NK-92 treated with Interleukin-12 subunit alpha and Interleukin-12 subunit beta, amount 100 ng/mL, for 24 hours (cell line): ENCODE measurements at places on chromosomes 5 and 9.

- DNase-seq, result no peak
Measured at GRCh38 chr9:94719878-94720277, 6.6 kb upstream of the AOPEP start.

DNA sequence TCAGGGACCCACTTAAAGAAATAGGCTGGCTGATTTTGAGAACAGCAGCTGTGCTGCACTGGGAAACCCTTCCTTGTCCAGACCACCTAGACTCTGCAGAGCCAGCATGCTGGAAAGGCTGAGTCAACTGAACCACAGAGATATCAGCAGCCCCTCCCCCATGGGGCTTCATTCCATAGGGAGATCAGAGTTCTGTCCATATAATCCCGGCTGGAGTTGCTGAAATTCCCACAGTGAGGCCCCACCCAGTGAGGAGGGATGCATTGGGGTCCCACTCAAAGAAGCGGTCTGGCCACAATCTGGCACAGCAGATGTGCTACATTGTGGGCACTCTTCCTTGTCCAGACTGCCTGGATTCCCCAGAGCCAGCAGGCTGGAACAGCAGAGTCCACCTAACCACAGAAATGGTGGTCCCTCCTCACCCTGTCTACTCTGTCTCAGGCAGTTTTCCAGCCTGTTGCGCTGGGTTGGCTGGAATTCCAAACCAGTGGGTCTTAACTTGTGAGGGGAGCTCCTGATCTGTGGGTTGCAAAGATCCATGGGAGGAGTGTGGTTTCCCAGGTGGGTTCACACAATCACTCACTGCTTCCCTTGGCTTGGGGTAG is 127.1 kb downstream of the RNF180 start:
- DNase-seq, result no peak

DNA sequence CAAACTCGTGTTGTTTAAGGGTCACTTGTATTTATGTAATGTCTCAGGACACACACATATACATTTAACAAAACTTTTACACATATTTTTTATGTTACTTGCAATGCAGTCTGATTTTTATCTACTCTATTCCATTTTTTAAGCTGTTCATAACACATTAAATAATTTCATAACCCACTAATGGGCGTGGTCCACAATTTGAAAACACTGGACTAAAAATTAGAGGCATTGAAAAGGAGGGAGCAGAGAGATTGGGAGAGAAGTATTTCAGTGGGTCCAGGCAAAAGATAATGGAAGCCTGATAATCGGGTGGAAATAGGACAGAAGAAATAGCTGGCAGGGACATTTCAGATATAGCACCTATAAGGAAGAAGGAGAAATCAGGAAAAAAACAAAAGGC is 597.3 kb upstream of the CLINT1 start:
- DNase-seq, result no peak

- no peak for DNase-seq
Measured at GRCh38 chr5:64207978-64208377, 42.3 kb downstream of the RNF180 start.

- DNase-seq, result no peak
Measured at GRCh38 chr9:15873573-15874177, 320.8 kb downstream of the CCDC171 start.

DNA sequence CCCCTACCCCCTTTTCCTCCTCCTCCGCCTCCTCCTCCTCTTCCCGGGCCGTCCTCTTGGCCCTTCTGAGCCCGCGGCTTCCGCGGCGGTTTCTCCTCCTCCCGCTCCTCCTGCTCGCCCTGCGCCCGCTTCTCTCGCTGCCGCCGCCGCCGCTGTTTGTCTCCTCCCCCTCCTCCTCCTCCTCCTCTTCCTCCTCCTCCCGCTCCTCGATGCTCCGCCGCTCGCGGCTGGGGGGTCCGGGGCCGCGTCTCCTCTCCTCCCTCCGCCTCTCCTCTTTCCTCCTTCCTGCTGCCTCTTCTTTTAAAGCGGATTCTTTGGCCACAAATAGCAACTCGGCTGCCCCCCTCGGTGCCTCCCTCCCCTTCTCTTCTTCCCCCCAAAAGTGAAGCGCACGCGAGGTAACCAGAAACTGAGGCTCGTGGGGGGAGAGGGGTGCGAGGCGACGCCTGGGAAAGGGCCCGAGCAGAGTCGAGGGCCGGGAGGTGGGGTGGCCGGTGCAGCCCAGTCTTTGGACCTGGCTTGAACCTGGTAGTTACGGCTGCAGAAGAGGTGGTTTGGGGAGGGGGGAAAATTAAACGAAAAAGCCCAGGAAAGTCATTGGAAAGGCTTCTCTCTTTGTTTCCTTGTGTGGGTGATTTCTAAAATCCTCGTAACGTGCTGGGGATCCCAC is 1058.5 kb upstream of the DMAC1 start:
- DNase-seq, result no peak

DNA sequence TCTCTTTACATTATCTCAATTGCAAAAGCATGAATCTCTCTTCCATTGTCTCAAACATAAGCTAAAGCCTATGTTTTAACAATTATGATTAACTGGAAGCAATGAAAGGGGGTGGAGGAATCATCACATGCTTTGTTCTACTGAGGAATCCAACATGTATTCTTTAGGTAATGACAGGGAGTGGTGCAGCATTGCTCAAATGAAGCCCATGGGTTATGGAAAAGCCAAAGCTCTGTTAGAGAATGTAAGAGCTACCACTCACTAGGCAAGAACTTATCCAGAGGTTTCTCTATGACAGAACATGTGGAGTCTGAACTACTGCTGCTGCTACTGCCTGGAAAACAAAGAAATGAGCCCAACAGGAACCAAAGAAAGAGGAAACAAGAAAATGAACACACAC is 28.7 kb downstream of the KIF3A start:
- DNase-seq, result no peak

GRCh38 chr9:94005272-94005901 is 50.2 kb upstream of the BARX1 start:
- DNase-seq, result no peak

GRCh38 chr5:180862645-180863044 is 1.6 kb upstream of the ZFP62 start:
- DNase-seq, result no peak

- no peak for DNase-seq
Measured at GRCh38 chr5:79872291-79872690, 118.8 kb downstream of the MTX3 start.

GRCh38 chr5:5767286-5767928 is 344.9 kb downstream of the ICE1 start:
- DNase-seq, result no peak

DNA sequence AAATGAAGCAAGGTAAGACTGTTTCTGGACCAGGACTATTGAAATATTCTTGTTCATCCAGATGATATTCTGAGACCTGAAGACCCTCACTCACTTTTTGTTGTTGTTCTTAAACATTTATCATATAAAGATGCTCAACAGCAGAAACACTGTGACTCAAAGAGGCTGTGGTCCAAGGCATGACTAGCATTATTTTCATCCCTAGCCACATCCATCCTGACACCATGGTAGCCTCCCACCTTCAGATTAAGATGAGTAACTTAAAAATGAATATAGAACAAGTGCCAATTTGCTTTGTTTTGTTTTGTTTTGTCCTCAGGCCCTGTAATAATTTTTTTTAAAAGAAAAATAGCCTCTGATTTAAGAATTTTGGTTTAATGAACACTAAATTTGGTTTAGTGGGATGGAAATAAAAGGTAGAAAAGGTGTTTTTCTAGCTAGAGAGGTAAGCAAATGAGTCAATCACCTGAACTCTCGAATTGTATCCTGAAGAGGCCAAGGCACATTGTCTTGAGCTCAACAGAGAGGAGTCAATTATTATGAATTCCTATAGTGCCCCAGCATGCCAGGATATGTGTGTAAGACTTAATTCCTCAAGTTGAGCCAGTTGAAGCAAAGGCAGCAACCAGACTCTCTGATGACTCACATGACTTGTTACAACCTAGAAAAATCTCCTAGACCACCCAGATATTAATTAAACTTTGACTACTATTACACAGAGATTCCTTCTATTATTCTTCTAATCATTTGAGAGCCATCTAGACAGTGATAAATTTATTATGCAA is 380.1 kb upstream of the TUSC1 start:
- no peak for DNase-seq

DNA sequence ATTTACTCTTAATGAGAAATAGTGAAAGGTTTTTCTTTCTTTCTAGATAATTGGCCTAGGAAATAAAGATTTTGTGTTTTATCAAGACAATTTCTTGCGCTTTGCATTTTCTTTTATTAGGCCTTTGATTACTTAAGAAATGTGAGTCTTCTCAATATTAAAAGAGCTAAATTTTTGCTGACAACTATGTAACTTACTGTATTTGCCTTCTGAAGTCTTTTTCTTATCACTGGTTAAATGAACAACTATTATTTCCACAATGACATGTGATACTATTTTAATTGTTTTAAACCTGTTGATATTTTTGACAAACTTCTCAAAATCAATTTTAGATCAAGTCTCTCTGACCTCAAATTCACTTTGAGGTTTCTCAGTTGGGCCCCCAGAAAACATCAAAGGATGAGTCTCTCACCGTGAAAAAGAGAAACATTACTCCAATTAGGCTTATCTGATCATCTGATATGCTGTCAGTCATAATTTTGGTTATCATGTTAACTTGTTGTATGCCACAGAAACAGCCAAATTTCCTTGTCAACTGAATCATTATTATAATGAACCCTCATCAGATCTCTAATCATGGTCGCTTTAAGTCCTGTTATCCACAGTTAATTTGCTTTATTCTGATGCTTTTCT is 48.8 kb downstream of the RAPGEF1 start:
- DNase-seq, result no peak

- DNase-seq, result no peak
Measured at GRCh38 chr5:44933686-44934085, 124.9 kb downstream of the MRPS30 start.

GRCh38 chr9:113310538-113310937 is 7.4 kb upstream of the RNF183 start:
- no peak for DNase-seq

DNA sequence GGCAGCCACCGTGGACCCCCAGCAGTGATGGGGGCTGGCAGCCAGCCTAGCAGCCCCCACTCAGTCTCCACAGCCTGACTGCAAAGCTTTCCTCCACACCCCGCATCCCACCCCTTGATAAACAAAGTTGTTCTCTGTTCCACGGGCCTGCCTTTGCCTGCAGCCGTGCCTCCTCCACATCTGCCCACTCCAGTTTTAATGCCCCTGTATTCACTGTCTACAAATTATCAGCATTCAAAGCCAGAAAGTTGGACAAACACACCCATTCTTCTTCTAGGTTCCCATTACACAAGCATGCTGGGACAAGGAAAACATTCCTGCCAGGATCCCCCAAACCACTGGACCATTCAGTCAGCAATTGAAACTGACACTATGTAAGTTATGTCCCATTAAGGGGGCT is 23.0 kb upstream of the NR5A1 start:
- DNase-seq, result no peak

GRCh38 chr5:81826128-81826527 is 75.2 kb upstream of the SSBP2 start:
- DNase-seq, result no peak

- no peak for DNase-seq
Measured at GRCh38 chr5:61617039-61617438, 285.0 kb downstream of the ZSWIM6 start.

DNA sequence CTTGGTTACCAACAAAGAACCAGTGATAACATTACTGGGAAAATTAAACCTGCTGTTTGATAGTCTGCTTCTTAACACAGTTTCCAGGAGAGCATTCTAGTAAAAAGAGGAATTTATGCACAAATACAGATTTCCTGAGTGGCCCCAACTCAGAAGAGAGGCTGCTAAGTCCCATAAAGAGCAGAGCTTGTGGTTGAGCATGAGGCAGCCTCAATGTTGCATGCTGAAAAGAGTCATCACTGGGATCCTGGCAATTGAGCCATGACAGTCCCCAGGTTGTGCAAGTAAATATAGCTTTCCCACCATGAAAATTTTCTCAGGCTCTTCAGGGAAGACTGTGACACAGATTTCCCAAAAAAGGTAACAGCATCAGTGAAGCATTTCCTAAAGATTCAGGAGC is 47.5 kb upstream of the ADRB2 start:
- DNase-seq, result no peak

DNA sequence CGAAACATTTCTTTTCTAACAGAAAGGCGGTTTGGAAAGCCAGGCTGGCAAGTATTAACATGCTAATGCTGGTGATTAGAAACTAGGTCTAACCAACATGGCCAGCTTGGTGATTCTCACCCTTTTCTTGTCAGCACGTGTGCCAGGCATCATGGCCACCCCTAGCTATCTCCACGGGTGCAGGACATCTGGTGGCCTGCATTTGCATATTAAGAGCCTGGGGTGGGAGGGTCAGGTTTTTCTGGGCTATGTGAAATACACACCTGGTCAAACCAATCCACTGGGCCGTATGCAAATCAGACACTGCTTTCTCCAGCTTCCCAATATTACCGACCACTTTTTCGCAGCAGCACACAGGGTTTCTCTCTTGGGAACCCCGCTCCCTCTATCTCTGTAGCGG is 612.1 kb downstream of the PTPRD start:
- no peak for DNase-seq
